Stimulated activated CD4-positive, alpha-beta T cell treated with anti-CD3 and anti-CD28 coated beads, Interleukin-12 subunit alpha, Interleukin-12 subunit beta, amount 100 ng/mL, for 4 hours (primary cell): ENCODE measurements at places on chromosomes 7 and 10.

- no peak for DNase-seq
Measured at GRCh38 chr10:49200854-49201253, 12.7 kb upstream of the TMEM273 start.

- DNase-seq, result no peak
Measured at GRCh38 chr10:118564652-118565051, 30.8 kb downstream of the PRLHR start.

DNA sequence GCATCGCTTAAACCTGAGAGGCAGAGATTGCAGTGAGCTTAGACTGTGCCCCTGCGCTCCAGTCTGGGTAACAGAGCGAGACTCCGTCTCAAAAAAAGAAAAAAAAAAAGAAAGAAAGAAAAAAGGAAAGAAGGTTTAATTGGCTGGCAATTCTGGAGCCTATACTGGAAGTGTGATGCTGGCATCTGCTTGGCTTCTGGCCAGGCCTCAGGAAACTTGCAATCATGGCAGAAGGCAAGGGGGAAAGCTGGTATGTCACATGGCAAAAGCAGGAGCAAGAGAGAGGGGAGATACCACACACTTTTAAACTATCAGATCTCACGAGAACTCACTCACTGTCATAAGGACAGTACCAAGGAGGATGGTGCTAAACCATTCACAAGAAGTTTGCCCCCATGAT lies 190.0 kb downstream of the CALN1 start:
- DNase-seq, result no peak

DNA sequence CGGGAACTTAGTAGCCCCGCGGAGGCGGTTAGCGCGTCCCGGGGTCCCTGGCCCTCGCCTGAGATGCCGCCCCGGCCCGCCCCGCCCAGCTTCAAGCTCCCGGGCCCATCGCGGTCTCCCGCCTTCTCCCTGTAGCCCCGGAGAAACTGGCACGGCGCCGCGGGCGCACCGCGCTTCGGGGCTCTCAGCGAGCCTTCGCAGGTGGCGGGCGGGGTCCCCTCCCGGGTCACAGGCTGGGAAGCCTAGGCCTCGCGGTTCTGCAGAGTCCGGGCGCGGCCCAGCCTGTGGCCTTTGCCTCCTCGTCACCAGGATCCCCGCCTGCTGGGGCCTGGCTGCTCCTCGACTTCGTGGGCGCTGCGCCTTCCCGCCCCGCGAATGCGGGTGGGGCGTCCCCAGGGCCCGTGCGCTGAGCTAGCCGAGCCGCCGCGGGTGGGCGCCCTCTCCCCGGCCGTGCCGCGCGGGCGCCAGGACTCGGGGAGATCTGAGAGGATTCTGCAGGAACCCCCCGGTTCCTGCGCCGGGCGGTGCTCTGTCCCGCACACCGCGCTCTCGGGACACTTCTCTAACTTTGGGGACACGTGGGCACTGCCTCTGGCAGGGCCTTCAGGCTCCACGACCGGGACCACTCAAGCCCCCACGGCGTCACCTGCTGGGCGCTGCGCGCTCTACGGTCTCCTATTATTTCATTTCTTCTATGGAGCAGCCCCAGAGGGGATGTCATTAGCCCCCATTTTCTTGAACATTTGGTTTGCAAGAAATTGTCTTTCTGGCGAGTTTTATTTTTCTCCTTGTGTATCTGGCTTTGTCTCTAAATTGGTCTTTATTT lies 682 bp upstream of the RGS10 start:
- peak; percentile 62 for DNase-seq

GRCh38 chr10:124650820-124651401 lies 93.3 kb downstream of the FAM53B start:
- DNase-seq, result peak; percentile 41

DNA sequence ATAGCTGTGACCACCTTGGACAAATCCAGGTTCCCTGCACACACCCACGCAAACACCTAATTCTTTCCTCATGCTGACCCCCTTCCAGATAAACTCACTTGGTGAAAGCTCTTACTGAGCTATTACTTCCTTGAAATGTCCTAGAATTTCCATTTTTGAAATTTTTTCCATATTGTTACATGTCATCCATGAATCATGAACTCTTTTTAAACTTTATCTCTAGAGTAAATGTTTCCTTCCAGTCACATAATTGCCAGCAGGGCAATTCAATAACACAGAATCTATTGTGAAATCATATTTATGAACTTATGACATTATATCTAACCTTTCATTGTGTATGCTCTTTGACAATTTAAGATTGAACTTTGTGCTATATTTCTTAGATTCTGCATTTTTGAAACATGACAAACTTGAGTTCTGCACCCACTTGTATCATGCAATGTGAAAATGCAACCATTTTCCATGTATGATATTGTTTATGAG lies 26.8 kb upstream of the FGL2 start:
- no peak for DNase-seq

DNA sequence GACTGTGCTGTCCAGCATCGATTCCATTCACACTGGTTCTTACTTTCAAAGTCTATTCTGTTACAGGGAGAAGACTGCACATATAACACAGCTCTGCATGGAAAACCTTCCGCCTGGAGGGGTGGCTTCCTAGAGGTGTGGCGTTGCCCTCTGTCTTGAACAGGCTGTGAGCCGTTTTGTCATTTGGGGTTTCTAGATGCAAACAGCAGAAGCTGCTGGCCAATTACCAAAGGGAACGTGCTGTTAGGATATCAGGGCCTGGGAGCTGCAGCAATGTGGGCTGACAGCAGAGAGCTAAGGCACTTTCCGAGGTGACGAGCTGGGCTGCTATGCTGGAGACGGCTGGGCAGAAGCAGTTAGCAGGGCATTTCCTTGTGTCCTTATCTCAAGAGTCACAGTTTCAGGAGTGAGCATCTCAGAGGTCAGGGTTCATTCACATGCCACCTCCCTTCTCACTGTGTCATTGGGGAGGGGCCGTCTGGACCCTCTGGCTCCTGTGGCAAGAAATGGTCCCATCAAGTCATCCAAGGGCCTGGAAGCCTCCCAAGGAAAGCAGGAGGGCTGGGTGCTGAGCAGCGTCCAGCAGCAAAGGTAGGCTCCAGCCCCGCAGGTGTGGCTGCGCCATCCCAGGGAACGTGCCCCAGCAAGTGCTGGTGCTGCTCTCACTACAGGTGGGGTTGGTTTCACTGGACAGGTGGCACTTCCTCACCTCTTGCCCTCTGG lies 106.5 kb downstream of the WDR37 start:
- DNase-seq, result no peak
